ENCODE measurements at places on chromosomes 4 and X. TPM values are rescaled to one million over a fixed set of nuclear protein-coding genes. Genes with fewer than 3 reads are reported as not detected.

The TXK gene
- total RNA-seq: 2.4 TPM

The OPN1MW2 gene
- total RNA-seq: not detected

The ASMT gene
- total RNA-seq: 0.35 TPM

The VCX2 gene
- not detected for total RNA-seq

The FGF13 gene
- 2.7 TPM for total RNA-seq

The P2RY4 gene
- 5.7 TPM for total RNA-seq

The TEX13C gene
- total RNA-seq: not detected

The KCNE5 gene
- not detected for total RNA-seq

The HSFX3 gene
- total RNA-seq: not detected

The GAB3 gene
- 1.3 TPM for total RNA-seq

The ZNF827 gene
- total RNA-seq: 21.9 TPM

The MAGEE1 gene
- 0.77 TPM for total RNA-seq

The SHROOM3 gene
- total RNA-seq: 105 TPM

The YY2 gene
- 1.9 TPM for total RNA-seq

The ELK1 gene
- 24.5 TPM for total RNA-seq

The UGT2B11 gene
- 0.13 TPM for total RNA-seq

The WNK3 gene
- total RNA-seq: 0.14 TPM

The ZFX gene
- 65.1 TPM for total RNA-seq

The CABS1 gene
- not detected for total RNA-seq

The SCML1 gene
- total RNA-seq: 9.9 TPM

The TLR2 gene
- 7.7 TPM for total RNA-seq

The PRKX gene
- 10.5 TPM for total RNA-seq

GRCh38 chrX:116872931-116873330 lies 410.2 kb upstream of the CT83 start:
- DNase-seq: no peak

- no peak for DNase-seq
Observed at GRCh38 chr4:52052475-52052780, 1.3 kb downstream of the SPATA18 start.

DNA sequence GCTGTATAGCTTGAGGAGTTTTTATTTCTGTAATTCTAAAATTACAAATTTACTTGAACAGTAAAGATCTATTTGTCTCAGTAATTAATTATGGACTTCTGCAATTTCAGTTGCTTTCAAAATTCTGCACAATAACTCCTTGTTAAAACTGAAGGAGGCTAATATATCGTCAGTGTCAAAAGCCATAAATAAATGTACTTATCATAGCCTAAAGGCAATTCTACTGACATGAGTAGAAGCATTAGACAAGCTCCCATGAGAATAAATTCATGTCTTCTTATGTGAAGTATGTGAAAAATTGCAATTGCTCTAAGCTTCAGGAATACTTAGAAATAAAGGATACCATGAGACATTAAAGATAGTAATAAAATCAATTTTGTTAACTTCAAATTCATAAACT lies 381.2 kb upstream of the PCDH10 start:
- DNase-seq: no peak

DNA sequence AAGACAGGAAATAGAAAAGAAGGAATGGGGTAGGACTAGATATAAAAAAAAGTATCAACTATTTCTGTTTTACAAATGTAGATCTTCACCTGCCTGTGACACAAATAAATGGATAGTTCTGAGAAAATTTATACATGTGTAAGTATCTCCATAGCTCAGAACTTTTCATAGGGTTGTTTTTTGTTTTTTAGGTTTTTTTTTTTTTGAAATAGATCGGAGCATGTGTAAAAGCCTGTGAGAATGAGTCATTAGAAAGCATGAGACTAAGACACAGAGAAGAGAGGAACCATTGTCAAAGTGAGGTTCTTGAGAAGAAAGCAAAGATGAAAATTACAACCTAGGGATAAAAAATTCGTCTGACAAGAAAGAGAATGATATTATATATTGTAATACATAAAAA lies 481.6 kb downstream of the PABPC4L start:
- no peak for DNase-seq

DNA sequence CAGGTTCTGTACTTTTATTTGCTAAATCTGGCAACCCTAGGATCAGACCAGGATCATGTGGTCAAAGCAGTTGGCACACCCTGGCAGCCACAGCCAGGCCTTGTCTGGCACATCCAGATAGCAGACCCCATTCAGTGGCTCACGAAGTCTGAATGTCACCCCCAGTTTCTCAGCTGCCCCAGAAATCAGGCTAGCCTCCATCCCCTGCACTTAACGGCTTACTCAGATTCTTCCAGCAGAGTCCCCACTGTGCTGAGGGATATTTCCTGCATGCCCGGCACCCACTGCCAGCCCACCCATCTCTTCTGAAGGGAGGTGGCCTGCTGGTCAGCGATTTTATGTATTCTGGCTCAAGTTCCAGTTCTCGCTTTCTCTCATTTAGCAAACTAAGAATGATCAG lies 4.7 kb upstream of the AWAT2 start:
- no peak for DNase-seq

GRCh38 chr4:28211676-28212470 lies 1351.2 kb downstream of the STIM2 start:
- no peak for DNase-seq

DNA sequence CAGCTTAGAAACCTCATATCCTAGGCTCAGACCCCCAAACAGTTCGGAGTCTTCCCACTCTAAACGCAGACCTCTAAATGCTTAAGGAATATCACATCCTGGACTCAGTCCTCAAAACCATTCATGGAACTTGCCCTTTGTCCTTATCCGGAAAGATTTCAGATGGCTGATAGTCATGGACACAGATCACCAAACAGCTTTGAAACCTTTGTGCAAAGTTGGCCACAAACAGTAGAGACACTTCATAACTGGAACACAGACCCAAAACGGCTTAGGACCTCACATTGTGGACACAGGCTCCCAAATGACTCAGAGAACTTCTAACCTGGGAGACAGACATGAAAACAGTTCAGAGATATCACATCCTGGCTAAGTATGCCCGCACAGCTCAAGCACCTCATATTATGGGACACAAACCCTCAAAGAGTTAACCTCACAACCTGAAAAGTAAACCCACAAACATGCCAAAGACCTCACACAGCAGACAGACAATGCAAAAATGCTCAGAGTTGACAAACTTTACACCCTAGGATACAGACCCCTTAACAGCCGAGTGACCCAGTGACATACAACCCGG lies 15.5 kb downstream of the SUV39H1 start:
- no peak for DNase-seq

DNA sequence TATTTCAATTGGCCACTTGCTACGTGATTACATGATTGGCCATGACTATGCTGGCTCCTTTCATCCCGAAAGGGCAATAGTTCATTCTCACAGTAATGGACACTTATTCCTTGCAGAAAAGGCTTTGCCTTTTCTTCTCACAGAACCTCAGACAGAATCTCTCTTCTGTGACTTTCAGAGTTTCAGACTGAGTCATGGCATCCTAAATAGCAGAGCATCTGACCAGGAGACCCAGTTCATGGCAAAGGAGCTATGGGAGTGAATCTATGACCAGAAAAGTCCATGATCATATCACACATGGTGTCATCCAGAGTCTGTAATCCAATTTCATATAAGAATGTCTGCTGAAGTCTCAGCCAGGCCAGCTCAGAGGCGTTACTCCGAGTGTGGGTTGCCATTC lies 263.3 kb upstream of the CLNK start:
- no peak for DNase-seq

GRCh38 chr4:23857367-23857959 lies 32.4 kb downstream of the PPARGC1A start:
- no peak for DNase-seq

- no peak for DNase-seq
Observed at GRCh38 chr4:36282503-36283030, 1.2 kb downstream of the DTHD1 start.

- no peak for DNase-seq
Observed at GRCh38 chrX:121931567-121931966, 884.2 kb downstream of the GLUD2 start.

GRCh38 chr4:182877326-182877883 lies 39.8 kb downstream of the DCTD start:
- no peak for DNase-seq

- peak; percentile 50 for DNase-seq
Observed at GRCh38 chr4:8340781-8341241, 71.3 kb downstream of the HTRA3 start.

GRCh38 chrX:95884186-95884585 lies 800.5 kb upstream of the DIAPH2 start:
- DNase-seq: no peak

GRCh38 chr4:59380841-59381366 lies 1819.2 kb upstream of the ADGRL3 start:
- no peak for DNase-seq

- no peak for DNase-seq
Observed at GRCh38 chr4:48706736-48707135, 73.3 kb downstream of the FRYL start.

DNA sequence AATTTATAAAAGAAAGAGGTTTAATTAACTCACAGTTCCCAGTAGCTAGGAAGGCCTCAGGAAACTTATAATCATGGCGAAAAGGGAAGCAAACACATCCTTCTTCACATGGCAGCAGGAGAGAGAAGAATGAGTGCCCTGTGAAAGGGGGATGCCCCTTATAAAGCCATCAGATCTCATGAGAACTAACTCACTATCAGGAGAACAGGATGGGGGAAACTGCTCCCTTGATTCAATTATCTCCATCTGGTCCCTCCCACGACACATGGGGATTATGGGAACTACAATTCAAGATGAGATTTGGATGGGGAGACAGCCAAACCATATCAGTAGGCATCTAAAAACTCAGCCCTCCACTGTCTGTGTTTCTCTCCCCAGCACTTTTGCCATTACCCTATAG lies 22.4 kb downstream of the ANK2 start:
- DNase-seq: no peak

DNA sequence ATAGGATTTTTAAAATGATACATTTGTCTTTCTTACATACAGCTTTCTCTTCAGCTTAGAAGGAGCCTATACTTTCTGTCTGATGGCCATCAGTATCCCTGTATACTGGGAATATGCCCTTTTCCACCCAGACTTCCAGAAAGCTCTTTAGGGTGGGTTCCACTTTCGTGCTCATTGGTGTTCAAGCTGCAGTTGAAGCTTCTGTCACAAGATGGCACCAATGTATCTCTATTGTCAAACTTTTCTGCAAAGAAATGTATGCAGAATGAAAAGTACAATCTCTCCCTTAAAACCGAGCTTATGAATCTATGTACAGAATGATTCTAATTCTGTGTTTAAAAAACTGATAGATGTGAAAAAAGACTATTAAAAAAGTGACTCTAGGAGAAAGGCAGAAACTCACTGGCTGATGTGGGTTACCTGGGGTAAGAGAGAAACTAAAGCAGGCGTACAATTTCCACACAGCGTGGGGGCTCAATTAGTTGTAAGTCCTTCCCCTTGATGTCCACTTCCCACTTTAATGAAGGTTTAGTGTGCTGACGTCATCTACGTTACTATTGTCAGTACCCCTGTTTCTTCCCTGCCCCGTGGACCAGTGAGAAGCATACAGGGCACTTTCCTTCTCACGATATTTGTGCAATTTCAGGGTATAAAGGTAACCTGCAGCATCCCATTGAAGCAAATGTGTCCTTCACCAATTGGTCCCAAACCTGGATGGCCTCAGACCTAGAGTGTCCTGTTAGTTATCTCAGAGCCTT lies 57.3 kb upstream of the TCEAL2 start:
- peak; percentile 22 for DNase-seq

GRCh38 chr4:149031399-149031798 lies 589.2 kb upstream of the NR3C2 start:
- DNase-seq: peak; percentile 67

DNA sequence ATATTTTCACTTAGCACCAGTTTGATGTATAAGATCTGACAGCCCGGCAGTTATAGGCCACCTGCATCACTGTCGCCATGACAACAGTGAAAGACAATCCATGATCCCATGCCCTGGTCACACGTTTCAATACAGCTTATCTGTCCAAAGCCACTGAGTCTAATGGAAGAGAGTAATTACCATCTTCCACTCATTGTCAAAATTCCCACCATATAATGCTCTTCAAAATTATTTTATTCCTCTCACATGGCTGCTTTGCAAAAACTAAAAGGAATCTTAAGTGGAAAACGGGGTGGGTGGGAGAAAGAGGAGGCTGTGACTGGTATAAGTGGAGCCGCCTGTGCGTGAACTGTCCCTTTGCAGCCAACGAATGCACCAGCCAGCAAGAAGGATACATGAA lies 44.2 kb downstream of the MAML3 start:
- DNase-seq: no peak

DNA sequence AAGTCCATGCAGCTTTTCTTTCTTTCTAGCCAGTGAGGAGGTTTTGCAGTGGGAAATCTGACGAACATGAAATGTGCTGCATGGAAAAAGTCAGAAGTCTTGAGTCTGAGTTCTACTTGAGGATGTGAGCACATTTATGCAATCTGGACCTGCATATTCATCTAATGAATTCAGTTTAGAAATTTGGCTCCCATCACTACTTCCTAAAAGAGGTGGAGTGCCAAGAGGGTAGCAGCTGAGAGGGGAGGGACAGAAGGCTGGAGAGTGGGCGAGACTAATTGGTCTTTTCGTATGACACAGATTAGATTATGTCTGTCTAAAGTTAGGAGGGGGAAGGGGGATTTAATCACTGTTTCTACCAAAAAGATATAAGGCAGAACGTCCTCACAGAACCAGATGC lies 535.9 kb downstream of the IQCM start:
- no peak for DNase-seq

DNA sequence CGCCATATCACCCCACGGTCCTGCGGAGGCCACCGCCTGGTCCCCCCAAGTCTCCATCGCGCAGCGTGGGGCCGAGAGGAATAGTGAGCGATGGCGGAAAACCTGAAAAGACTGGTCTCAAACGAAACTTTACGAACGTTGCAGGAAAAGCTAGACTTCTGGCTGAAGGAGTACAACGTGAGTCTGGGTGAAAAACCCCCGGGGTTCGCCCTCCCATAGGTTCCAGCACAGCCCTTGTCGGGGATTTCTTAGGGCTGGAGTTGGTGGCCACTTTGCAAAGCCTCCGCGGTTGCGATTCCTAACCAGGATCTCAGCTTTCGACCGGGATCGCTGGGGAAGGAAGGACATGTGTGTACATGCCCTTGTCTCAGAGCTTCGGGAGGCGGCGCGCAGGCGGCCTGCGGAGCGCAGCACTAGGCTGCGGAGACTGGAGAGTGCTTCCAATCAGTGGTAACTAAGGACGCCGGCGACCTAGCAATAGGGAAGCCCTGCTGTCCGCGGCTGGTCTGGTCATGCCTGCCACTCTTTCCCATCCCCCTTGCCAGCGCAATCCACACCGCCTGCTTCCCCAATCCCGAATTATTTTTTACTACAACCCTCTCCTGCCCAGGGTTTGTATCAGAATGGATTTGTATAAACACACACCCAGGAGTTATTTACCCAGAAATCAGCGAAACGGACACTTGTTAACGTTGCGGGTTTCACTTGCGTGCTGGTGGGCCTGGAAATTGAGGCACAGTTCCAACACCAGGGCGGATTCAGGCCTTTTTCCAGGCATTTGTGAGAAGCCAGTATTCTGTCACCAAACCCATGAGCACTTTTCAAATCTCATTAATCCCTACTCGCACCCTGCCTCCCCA lies 741 bp downstream of the SPATA18 start:
- DNase-seq: peak; percentile 82

DNA sequence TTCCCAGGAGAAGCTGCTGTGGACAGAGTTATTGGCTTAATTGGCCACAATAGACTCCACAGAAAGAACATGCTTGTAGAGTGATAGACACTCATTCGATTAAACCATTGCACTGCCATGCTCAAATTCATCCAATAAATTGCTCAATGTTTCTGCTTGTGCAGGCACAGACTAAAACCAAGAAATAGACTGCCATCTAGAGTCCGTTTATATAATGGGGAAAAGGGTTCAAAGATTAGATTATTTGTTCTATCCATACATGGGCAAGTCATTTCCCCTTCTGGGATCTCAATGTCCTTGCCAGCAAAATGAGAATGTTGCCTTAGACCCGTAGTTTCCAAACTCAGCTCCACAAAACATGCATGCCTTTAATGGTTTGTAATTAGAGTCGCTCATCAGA lies 8.7 kb downstream of the SMIM10 start:
- no peak for DNase-seq

Data from mucosa of descending colon (tissue), 3 donors.